NCI-H226 (cell line): ENCODE measurements at places on chromosomes 5 and 9.

- peak; percentile 85 for DNase-seq
Measured at GRCh38 chr5:40481241-40481640, 198.5 kb upstream of the PTGER4 start.

DNA sequence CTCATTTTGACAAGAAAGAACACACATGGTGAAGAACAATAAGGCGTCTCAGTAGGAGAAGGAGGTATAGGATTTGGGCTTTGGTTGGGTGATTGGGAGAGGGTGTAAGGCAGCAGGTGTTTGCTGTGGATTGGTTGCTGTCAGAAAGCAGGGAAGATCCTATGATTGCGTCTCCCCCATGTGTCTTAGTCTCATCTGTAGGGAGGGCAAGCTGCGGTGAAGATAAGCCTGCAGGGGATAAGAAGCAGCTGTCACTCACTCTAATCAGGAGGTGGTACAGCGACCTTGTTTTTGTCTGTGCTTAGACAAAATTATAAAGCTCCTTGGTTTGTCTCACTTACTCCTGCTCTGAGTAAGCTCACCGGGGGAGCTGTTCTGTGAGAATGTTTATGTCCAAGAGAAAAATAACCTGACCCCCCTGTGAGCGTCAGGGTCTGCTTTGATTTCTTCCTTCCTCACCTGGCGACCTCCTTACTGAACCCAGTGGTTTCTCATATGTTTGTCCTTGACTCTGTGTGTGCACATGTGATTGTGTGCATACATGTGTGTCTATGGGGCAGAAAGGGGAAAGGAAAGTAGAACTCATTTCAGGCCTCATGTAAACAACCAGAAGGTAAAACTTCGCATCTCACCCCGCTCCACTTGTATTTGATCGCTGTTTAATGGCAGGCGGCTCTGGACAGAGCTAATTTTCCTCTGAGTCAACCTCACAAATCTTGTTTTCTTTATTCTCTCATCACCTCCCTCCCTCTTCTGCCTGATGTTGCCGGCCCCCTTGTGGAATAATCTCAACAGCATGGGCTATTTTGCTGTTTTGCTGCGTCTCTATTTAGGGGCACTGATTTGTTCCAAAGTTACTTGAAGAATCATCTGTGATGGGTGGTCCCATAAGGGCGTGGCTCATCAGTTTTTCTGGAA is 105.6 kb downstream of the TENT4A start:
- DNase-seq: no peak

GRCh38 chr5:200985-201384 is 9.7 kb downstream of the LRRC14B start:
- DNase-seq: no peak

- DNase-seq: no peak
Measured at GRCh38 chr5:108543486-108543885, 161.6 kb upstream of the FBXL17 start.

DNA sequence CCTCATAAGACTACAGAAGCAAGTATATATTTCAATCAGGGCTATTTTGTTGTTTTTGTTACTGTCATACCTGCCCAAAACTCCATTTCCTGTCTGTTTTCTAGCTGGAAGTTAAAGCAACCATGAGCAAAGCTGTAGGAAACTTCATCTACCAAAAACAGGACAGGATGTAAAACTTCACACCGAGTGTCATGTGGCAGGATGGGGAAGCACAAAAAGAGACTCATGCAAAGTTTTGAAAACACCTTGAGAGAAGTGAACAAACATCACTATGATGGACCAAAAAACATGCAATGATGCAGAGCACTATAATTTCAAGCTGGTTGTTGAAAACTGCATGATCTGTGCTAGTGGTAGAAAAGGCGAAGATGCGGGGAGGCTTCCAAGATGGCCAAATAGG is 6.3 kb upstream of the GZMA start:
- no peak for DNase-seq
